ENCODE measurements at places on chromosomes 7 and 10.

DNA sequence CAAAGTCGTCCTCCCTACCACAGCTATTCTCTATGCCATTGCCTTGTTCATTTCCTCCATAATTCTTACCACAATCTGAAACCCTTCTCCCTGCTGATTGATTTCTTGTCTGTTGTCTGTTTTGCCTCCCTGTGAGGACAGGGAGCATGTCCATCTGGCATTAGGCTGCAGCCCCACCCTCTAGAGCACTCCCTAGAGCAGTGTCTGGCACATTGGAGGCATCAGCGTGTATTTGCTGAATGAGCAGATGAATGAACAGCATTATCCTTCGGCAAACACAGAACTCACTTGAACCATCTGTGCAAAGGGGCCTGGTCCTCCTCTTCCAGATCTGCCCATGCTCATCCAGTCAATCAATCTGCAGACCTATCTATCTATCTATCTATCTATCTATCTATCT lies 5.1 kb upstream of the DMBT1 start:
- DNase-seq = no peak

GRCh38 chr7:131501422-131501821 lies 55.0 kb downstream of the PODXL start:
- no peak for DNase-seq

- DNase-seq = no peak
Measured at GRCh38 chr7:40887099-40887498, 752.3 kb downstream of the SUGCT start.

- no peak for DNase-seq
Measured at GRCh38 chr7:66930341-66930740, 9.3 kb downstream of the TMEM248 start.

DNA sequence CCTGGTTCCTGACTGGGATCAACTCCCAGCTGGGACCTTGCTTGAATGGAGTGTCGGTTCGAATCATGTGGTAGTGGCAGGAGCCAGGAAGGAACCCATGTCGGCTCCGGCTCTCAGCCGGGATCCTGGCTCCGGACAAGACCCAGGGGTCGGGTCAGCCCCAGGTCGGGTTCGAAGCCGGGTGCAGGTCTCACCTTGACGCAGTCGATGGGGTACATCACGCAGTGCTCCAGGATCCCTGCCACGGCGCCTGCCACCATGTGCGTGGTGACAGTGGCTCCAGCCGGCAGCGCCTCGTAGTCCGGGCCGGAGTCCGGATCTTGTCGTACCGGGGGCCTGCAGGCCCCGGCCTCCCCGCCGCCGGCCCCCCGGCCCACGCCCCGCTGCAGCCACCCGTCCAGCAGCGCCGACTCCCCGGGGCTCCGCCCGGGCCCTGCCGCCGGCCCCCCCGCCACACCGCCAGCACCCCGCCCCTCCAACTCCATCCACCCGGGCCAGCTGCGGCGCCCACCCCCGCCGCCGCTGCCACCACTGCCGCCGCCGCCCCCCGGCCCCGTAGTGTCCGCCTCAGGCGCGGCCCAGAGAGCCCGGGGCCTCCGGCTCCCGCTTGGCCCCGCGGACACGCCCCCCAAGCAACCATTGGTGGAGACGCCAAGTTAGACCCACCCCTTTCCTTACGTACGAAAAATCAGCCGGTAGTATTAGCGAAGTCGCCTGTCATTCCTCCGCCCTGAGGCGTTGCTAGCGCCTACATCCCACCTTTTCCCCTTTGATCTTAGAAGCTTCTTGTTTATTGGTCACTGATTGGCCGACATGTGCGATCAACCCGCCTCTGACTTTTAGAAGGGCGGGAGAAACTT lies at the start of gene SLC25A28:
SLC25A28 (minus strand) TSS at position 589 of the 860 bp plus-strand sequence; CDS start at position 485, 104 bp downstream.
- no peak for DNase-seq

GRCh38 chr10:58641708-58642107 lies 129.0 kb downstream of the BICC1 start:
- no peak for DNase-seq

- DNase-seq = no peak
Measured at GRCh38 chr7:105896407-105896911, 20.1 kb upstream of the ATXN7L1 start.

- no peak for DNase-seq
Measured at GRCh38 chr7:124459101-124460055, 306.2 kb downstream of the GPR37 start.

GRCh38 chr7:2281541-2281940 lies 32.7 kb downstream of the SNX8 start:
- DNase-seq = no peak

GRCh38 chr10:14074062-14074884 lies 256.5 kb downstream of the FRMD4A start:
- no peak for DNase-seq

DNA sequence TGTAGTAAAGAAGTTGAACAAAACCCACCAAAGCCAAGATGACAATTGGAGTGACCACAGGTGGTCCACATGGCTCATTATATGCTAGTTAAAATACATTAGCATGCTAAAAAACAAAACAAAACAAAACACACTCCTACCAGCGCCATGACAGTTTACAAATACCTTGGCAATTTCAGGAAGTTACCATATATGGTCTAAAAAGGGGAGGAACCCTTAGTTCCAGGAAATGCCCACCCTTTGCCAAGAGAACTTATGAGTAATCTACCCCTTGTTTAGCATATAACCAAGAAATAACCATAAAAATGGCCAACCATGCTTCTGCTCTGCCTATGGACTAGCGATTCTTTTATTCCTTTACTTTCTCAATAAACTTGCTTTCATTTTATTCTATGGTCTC lies 979.1 kb upstream of the POT1 start:
- no peak for DNase-seq

- DNase-seq = no peak
Measured at GRCh38 chr7:2520761-2521290, 1.3 kb downstream of the LFNG start.

DNA sequence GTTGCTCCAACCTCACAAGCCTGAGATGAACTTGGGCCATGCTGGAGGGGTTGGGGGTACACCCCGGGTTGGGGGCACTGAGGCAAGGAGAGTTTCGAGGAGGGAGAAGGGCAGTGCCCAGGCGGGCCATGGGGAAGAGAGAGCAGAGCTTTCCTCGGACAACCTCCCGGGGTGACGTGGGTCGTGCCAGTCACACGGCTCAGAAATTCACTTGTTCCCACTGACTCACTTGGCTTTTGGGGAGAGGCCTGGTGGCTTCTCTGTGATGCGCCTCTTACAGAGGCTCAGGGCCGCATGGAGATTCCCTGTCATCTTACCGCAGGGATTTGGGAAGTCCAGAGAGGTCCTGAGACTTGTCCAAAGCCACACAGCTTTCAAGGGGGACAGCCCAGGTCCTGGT lies 2.9 kb downstream of the LAT2 start:
- no peak for DNase-seq

Measured in stimulated activated CD4-positive, alpha-beta T cell treated with anti-CD3 and anti-CD28 coated beads, Interleukin-15, amount 100 ng/mL, for 1 hour (primary cell).